Left lung (tissue), 14 donors: ENCODE measurements at places on chromosomes 5 and 9. TPM values are rescaled to one million over a fixed set of nuclear protein-coding genes. Genes with fewer than 3 reads are reported as not detected.

The SPATA31A3 gene
- polyA plus RNA-seq, result not detected

The SUSD3 gene
- polyA plus RNA-seq, result 5.9 TPM

The CSF1R gene
- 25.7 TPM for polyA plus RNA-seq

The GCNT4 gene
- polyA plus RNA-seq, result 0.90 TPM

The TMED7 gene
- polyA plus RNA-seq, result 74.1 TPM
